ENCODE measurements at places on chromosomes 11 and 22.

- DNase-seq = no peak
These were observed 18.2 kb upstream of the GRAMD4 start for GRCh38 chr22:46602025-46602424.

DNA sequence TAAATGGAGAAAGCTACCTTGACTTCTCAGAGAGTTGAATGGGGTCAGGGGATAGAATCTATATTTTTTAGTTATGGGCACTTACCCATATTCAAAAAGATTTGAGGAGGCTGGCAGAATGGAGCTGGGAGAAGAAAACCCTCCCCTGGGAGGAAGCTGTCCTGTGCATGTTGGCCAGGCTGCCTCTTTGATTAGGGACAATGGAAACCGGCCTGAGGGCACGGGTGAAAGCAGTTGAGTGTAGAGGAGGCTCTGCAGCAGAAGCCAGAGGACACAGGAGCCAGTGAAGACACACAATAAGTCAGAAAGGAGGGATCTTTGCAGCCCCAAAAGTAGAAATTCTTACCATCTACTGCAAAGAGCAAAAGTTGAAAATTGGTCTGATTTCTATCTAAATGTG, 66.6 kb upstream of the B3GAT1 start:
- DNase-seq = no peak

- no peak for DNase-seq
These were observed 729 bp downstream of the IL17RA start for GRCh38 chr22:17085277-17086181.

DNA sequence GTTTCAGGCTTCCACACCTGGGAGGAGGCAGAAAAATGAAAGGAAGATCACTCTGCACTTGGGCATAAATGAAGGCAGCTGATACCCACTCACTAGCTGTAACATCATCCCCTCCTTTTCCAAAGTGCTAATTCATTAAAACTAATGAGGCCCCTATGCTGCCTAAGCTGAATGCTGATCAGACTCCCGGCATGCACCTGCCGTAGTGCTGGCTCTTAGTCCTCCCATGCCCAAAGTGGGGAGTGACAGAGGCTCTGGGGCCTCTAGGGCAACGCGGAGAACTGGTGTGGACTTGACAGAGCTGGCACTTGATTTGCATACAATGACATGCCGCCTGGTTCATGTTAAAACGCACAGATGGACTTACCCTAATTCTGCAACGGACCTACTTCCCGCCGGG, 96.5 kb upstream of the NCAM1 start:
- DNase-seq = peak; percentile 14

GRCh38 chr11:9493492-9493891, 32.7 kb downstream of the ZNF143 start:
- no peak for DNase-seq

- DNase-seq = peak; percentile 53
These were observed 5.6 kb upstream of the CARNS1 start for GRCh38 chr11:67409781-67410368.

GRCh38 chr11:70816156-70816678, 417.9 kb downstream of the CTTN start:
- peak; percentile 48 for DNase-seq

- no peak for DNase-seq
These were observed 432.8 kb upstream of the B3GAT1 start for GRCh38 chr11:134844838-134845237.
